ENCODE measurements at places on chromosomes 6 and 20.
A peak's percentile ranks its signal among the peaks of the same experiment; 100 is the strongest.

DNA sequence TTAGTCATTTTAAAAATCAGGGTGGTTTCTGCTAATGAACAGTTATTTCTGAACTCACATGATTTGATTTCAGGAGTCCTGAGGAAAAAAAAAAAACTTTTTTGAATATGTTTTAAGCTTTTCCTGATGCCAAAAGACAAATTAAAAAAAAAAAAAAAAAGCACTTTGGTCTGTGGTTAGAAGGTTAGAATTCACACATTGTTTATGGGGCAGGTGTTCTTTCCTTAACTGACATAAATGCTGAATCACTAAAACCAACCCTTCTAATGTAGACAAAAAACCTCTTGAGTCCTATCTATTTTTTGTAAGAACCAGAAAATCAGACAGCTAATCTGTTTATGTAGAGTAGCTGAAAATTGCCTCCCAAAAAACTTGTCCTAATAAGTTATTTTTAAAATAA lies 20.4 kb downstream of the THEMIS start:
- ATAC-seq: no peak

DNA sequence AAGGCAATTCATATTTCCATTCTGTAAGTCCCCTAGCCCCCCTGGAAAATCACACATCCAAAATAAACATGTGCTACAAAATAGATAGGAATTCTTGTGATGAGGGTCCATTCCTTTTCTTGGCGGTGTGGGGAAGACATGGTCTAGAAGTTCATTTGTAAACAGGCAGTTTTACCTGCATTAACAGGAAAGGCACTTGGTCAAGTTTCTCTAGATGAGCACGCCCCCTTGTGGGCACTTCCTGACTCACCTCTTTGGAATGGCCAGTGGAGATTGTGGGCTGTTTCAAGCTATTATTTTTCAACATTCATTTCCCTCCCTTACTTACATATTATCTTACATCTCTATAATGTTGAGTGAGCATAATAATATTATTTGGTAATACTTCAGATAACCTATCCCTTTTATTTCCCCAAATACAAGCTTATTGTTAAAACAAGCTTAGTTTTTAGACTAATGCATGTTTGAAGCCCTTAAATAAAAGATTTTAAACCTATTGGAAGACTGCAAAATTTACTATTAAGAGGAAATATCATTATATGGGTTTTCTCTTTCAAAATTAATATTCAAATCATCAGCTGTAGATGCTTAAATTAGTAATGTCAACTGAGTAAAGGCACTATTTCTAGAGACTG lies 92.1 kb downstream of the TASP1 start:
- ATAC-seq: no peak

- ATAC-seq: no peak
These were observed 4.9 kb upstream of the PI16 start for GRCh38 chr6:36949636-36950035.

GRCh38 chr20:44644667-44645131 lies 6.8 kb downstream of the ADA start:
- ATAC-seq: peak; percentile 58

GRCh38 chr6:127818149-127818548 lies 82.7 kb downstream of the THEMIS start:
- ATAC-seq: no peak

DNA sequence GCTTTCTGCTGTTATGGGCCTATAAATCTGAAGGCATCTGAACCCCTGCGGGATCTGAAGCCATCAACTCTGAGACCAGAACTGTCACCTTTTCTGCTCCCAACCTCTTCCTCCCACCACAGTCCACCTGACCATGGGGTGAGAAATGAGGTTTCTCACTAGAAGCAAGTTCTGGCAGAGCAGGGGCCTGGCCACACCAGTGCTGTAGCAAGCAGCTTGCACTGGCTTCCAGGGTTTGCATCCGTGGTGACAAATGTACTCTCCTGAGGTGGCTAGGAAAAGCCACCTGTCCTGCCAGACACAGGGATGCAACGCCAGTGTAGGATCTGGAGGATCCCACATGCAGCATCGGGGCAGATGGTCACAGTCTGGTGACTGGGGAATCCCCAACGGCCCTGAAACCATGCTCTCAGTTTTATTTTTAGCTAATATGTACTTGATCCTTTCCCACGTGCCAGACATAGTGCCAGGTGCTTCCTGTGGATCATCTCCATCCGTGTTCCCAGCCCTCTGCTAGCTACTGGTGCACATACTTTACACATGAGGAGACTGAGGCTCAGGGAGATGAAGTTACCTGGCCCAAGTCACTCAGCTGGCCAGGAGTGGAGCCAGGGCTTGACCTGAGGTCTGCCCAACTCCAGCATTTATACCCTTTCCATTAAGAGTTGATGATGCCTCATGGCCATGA lies 122.1 kb upstream of the SPACA1 start:
- ATAC-seq: peak; percentile 75

DNA sequence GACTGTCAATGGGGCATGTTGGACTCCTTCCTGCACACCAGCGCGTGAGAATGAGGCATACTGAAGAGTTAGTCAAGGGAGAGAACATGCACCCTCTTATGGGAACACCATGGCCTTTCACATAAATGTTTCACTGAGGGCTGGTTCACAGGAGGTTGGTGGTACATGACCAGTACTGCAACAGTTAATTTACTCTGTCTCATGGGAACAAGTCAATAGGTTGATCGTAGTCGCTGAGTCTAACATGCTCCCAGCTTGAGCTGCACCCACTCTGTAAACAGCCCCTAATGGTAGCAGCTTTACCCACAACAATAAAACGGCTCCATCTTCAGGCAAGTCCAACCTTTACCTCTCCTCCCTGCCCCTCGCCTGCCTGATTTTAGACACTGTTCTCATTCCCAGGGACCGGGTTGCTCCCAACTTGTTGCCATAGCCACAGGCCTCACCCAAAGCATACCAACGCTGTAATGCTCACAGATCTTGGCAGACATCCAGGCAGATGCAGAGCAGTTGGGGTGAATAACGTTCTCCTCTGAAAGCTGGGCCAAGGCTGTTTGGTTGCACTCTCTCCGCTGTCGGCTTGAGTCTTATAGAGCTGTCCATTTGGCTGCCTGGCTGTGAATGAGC lies 111.3 kb downstream of the LY86 start:
- no peak for ATAC-seq

GRCh38 chr6:17511084-17511483 lies 89.0 kb upstream of the FAM8A1 start:
- ATAC-seq: no peak

DNA sequence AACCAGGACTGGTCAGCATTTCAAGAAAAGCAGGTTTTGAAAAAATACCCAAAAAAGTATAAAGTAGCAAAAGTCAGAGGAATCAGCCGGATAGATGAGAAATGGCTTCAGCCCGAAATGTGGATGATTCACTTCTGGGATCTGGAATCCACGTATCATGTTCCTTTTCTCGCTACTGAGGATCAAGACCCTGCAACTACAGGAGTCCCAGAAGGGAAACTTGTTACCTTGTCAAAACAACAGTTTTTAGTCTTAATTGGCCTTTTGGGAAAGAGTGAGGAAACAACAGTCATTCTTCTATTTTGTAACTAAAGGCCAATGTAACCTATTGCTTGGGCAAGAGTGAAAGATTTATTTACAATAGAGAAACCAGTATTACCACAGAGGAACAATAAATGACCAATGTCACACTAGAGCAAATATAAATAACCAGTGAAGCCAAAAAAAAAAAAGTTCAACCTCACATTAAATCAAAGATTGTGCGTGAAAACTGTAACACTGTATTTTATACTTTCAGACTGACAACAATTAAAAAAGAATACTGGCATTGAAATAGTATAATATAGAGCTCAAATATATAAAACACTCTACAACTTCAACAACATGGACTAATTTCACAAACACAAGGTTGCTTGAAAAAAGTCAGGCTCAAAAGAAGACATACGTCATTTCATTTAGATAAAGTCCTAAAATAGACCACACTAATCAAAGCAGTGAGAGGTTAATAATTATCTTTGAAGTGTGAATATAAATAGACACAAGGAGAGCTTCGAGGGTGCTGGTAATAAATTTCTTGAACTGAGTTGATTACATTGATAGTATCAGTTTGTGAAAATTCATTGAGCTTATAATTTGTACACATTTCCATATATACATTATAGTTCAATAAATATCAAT lies 116.2 kb downstream of the GFRAL start:
- ATAC-seq: no peak

GRCh38 chr20:35120012-35120701 lies 27.0 kb downstream of the EDEM2 start:
- peak; percentile 51 for ATAC-seq

DNA sequence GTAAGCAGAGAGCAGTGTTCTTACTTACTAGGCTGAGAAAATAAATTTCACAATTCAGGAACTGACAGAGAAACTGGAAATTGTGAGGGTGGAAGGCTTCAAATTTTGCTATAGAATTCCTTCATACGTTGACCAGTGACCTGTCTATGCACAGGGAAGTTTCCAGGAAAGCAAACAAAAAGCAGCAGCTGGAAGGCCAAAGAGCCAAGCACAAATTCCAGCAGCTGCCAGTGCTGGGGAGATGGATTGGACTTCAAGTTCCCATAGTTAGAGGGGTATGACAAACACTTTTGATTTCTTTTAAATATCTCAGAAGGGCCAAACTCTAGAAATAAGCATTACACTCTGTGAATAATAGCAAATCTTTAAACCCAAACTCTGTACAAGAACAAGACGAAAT lies 299.1 kb upstream of the KCNQ5 start:
- no peak for ATAC-seq

DNA sequence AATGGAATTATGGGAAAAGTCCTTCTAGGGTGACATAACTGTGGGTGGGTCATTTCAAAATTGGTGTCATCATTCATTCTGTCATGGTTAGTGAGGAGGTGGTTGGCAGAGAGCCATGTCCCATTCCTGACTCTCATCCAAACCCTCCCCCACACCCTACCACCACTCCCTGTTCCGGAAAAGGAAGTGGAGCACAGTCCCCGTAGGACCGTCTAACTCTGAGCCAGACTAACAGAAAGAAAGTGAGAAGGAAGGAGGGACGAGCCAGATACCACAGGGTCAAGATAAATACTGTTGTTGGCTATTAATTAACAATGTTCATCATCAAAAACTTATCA lies 4.8 kb downstream of the TRIM10 start:
- no peak for ATAC-seq

GRCh38 chr20:25054096-25054820 lies 3.7 kb downstream of the ACSS1 start:
- ATAC-seq: no peak

DNA sequence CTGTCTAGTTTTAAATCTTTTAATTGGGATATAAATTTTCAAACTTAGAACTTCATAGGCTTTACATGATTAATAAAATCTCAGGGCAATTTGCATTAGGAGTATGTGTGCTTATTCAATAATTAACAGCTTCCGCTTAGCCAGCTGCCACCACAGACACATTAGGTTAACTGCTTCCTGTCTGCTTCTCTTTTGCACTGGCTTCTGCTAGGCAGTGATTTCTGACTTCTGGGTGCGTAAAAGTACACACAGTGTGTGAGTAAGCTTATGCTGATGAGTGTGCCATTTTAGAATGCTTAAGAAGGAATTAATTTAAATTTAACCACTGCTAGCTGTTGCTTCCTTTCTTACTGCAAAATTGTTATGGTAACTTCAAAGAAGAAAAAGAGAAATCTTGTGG lies 73.9 kb downstream of the F13A1 start:
- ATAC-seq: no peak

- ATAC-seq: no peak
These were observed 11.3 kb downstream of the SLC2A12 start for GRCh38 chr6:134041093-134041492.

DNA sequence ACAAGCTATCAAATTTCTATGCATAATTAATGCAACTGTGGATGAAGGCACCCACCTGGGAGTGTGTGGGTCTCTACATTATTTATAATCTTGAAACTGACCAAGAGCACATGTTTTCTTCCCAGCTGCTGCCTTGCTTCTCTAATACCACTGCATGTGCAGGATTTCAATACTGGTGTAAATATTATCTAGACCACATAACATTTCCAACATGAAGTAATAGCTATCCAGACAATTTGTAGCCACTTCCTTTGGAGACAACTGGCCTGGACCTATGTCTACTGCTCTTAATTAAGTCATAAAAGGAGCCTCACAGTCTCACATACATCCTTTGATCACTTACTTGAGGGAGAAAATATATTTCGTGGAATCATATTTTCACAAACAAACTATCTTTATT lies 180.7 kb downstream of the HIVEP2 start:
- no peak for ATAC-seq

GRCh38 chr6:116661594-116661993 lies 7.0 kb downstream of the ZUP1 start:
- no peak for ATAC-seq

GRCh38 chr6:21367649-21368154 lies 225.8 kb upstream of the SOX4 start:
- ATAC-seq: no peak

GRCh38 chr20:38217791-38218565 lies 42.6 kb downstream of the KIAA1755 start:
- no peak for ATAC-seq

DNA sequence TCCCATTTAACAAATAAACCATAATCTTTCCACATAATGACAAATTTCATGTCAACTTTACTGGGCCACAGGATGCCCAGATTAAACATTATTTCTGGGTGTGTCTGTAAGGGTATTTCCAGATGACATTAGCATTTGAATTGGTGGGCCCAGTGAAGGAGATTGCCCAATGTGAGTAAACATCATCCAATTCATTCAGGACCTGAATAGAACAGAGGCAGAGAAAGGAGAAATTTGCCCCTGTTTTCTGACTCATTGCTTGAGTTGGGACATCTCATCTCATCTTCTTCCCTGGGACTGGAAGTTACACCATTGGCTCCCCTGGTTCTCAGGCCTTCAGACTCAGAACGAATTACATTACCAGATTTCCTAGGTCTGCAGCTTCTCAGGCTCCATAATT lies 142.9 kb downstream of the TPBG start:
- no peak for ATAC-seq

DNA sequence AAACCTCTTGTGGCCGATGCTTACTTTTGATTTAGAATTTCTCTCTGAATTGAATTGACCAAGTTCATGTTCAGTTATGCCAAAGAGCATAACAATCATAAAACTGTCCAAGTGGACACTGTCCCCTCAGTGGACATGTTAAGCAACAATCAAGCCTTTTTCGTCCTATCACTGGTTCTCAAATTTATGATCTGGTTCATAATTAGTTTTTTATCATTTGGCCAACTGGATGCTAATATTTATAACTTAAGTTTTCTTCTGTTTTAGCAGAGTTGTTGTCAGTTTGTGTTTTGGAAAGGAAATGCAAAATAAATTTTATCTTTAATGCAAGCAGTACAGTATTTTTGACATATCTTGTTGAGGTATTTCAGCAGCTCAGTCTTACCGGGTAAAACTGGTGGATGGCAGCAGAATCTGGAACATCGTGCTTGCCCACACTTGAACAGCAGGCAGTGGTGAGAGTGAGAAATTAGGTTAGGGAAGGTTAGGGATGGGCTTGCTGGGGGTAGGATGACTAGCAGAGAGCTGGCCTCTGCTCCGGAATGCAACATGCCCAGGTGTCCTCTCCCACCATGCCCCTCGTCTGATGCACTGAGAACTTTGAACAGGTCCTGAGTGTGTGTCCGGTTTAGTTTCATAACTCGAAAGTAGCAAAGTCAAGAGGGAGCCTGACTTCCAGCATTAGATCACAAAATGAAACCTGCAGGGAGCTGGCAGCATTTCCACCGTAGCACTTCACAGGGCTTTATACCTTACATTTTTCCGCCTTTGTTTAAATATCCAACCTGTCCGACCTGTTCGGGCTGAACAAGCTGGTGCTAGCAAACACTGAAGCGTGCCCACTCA lies 93.1 kb downstream of the RREB1 start:
- ATAC-seq: no peak
